ENCODE measurements at places on chromosomes 4 and X.

DNA sequence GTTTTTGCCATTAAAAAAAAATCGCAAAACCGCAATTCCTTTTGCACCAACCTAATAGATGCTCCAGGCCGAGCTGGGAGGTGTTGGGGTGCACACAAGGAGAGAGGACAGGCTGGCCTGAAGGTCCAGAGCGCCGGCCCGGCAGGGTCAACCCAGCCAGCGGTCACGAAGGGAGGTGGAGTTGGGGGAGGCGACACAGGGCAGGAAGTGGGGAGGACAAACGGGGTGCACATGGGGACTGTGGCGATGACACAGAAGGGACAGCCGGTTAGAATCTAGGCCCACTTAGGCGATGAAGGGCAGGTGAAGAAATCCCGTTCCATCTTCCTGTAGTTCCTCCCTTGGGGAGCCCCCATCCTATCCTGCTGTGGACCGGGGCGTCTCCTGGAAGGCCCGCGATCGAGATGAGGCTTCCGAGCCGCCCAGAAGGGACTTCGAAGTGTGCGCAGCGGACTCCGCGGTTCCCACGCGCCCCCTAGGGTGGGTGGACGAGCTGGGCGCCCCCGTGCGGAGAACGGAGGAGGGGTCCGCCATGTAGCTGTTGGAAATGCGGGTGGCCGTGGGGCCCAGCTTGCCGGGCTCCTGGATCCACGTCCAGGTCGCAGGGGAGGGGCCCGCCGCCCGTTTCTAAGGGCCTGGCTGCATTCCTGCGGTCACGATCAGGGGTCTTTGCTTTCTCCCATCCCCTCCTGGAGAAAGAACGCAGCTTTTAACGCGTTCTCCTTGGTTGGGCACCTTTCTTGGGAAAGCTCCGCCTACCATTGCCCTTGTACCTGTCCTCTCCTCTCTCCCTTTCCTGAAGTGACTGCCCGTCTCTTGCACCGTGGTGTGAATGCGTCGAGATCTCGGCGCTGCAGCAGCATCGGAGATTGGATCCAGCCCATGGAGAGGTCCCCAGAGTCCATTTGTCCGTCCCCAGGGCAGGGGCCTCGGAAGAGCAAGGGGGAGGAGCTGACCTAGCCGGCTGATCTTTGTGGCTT, 17.0 kb upstream of the HPF1 start:
- DNase-seq = no peak

DNA sequence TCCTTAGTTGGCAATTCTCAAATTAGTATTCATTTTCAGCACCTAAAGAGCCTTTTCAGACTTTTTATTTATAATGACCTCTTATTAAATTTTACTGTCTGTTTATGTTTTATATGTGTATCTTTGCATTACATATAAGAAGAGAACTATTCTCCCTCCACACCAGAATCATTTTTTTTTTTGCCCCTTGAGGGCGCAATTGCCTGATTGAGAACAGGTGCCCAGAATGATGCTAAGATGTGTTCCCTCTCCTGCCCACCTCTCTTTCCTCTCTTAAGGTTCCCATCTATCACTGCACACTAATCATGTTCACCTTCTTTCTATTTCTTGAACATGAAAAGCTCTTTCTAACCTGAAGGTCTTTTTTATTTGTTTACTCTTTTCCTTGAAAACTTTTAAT, 44.2 kb upstream of the ADAM29 start:
- DNase-seq = no peak

GRCh38 chr4:85459736-85460135, 15.2 kb upstream of the ARHGAP24 start:
- no peak for DNase-seq

- DNase-seq = no peak
Measured at GRCh38 chr4:120819805-120820437, 102.6 kb downstream of the PRDM5 start.

DNA sequence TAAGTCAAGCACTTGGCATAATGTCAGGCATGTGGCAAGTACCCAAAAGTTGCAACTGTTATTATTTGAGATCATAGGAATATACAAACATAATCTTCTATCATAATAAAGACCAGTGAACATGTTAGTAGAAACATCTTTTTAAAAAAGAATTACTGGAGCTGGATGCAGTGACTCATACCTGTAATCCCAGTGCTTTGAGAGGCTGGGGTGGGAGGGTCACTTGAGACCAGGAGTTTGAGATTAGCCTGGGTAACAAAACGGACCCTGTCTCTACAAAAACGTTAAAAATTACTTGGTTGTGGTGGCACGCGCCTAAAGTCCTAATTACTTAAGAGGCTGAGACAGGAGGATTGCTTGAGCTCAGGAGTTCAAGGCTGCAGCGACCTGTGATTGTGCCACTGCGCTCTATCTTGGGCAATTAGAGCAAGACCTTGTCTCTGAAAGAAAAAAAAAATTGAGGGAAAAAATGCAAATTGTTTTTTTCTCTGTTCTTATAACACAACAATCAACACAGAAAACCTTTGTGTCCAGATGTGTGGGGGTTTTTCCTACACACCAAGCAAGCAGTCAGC, 284.3 kb downstream of the ARHGAP10 start:
- no peak for DNase-seq

All from activated T-cell treated with anti-CD3 and anti-CD28 coated beads for 4 hours (primary cell).